ENCODE measurements at places on chromosomes 3 and 15.

DNA sequence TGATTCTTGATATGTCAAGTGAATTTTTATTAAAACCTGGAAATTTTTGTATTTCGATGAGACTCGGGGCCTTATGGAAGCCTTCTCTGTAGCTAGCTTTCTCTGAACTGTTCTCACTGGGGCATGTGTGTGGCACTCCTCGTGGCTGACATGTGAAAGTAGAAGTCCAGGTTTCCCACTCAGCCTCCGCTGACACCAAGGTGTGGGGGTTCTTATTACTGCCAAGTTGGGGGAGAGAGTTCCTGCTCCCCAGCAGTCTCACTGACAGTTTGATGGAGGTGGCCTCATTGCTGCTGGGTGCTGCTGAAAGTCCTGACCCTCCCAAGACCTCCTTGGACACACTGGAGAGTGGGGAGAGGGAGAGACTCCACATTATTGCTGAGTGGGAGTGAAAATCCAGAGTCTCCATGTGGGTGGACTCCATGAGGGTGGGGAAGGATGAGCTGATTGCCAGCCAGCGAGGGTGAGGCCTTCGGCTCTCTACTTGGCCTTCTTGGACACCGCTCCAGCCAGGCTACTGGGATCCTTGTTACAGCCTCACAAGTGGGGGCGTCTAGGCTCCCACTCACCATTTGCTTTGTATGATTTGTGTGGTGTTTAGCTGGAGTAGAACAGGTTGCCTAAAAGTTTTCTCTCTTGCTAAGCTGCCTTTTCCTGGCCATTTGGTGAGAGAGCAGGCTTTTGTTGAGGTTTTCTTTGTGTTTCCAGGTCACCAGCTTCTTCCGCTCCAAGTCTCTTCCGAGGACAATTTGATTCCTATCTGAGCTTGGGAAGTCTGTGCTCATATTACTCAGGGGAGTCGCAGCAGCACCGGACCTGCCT lies 64.1 kb downstream of the LSM3 start:
- DNase-seq, result no peak

- DNase-seq, result peak; percentile 32
Measured at GRCh38 chr3:23949784-23950183, 4.7 kb downstream of the NR1D2 start.

DNA sequence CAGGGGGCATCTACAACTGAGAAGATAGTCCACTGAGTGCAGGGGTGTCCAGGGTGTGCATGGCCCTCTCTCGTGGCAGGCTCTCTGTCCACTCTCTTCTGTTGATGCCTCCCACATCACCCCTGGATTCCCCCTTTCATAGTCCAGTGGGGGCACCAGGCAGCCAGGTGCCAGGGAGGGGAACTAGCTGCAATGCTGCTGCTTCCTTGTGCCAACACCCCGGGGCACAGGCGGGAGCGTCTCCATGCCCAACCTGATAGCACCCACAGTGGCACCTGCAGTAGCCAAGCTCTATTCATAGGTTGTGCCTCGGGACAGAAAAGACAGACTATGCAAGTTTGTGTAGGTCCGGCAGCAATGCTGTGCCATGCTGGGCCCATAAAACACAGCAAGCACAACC lies 11.7 kb downstream of the DUOX2 start:
- DNase-seq, result no peak

DNA sequence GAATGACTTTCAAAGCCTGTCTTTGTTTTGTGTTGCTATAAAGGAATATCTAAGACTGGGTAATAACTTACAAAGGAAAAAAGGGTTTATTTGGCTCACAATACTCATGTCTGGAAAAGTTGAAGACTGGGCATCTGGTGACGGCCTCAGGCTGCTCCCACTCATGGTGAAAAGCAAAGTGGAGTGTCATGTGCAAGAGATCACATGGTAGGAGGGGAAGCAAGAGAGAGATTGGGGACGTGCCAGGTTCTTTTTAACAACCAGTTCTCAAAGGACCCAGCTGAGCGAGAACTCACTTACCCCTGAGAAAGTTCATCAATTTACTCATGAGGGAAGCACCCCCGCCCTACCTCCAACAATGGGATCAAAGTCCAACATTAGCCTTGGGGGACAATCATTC lies 929.4 kb downstream of the ROBO1 start:
- no peak for DNase-seq

GRCh38 chr3:7897655-7898054 lies 604.0 kb upstream of the LMCD1 start:
- DNase-seq, result no peak

DNA sequence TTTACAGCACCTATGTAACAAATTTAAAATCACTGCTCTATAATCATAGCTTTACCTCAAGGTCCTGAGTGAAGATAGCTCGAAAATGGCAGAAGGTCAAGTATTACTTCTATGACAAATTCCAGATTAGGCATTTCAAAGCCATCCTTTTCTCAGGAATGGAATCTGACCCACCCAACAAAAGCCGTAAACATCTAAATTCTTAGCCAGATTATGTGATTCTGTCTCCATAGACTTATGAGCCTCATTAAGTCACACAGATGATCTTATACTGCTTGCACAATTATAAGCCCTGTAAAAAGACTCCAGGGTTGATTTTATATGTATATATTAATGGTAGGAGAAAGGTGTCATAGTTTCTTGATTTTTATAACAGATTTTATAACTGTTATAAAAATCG lies 56.9 kb downstream of the CEP152 start:
- no peak for DNase-seq

DNA sequence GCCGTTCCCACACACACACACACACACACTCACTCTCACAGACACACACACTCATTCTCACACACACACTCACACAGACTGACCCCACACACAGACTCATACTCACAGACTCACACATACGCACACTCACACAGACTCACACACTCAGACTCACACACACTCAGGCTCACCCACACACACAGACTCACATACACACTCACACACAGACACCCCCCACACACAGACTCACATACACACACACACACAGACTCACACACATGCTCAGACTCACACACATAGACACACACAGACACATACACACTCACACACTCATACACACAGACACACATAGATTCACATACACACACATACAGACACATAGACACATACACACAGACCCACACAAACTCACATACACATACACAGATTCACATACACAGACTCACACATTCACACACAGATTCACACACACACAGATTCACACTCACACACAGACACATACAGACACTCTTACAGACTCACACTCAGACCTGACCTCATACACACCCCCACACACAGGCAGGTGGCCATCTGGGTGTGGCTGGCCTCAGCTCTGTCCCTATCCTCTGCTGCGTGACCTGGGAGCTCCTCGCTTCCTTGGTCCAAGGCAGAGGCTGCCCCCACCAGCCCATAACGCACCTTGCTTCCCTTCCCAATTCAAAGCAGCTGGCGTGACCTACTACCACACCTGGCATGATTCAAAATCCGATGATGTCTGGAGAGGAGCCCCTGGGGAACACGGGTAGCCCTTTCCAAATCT lies 1.9 kb downstream of the C3orf22 start:
- DNase-seq, result no peak

- DNase-seq, result no peak
Measured at GRCh38 chr15:92707880-92708551, 52.4 kb upstream of the FAM174B start.

DNA sequence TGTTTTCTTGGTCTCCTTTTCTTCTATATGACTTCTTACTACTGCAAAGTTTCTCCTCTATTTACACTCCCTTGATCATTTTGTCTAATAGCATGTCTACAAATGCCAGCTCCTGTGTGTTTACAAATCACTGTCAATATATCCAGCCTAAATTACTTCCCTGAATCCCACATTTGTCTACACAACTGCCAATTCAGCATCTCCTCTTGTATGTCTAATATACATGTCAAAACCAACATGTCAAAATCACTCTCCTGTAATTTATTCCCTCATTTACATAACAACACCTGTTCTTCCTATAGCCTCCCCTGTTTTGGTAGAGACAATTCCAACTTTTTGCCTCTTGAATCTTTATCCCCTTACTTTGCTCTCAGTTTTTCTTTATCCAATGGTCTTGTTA lies 359.3 kb downstream of the PLOD2 start:
- no peak for DNase-seq

DNA sequence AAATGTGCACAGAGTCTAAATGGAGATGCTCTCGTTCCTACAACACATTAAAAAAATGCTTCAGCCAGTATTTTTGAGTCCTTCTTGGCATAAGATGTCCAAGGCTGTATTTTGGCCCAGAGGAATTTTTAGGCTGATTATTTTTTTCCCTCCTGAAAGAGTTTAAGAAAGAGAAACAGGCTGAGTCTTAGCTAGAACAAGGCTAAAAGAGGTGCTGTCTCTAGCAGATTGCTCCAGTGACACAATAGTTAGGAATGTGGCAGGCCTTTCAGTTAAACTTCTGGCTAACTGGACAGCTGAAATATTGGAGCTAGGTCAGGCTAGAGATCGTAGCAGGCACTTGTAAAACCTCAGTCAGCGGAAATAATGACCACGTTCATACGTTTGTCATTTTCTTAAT lies 271.4 kb upstream of the RARB start:
- peak; percentile 46 for DNase-seq

DNA sequence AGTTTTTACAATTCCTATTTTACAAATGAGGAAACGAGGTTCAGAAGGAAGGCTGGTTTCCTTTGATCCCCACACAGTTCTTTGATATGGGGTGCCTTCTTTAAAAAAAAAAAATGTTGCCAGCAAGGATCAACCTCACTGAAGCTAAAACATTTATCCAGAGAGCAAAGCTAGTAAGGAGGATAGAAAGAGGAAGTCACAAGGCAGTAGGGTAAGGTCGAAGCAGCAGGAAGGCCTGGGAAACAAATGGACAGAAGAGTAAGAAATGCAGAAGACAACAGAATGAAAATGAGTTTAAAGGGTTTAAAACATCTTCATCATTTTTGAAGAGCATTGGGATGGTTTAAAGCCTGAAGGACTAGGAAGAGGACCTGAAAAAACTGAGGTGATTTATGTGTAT lies 30.6 kb upstream of the CP start:
- no peak for DNase-seq

- no peak for DNase-seq
Measured at GRCh38 chr15:86236356-86237110, 156.9 kb downstream of the AGBL1 start.

GRCh38 chr3:21893242-21893641 lies 142.2 kb upstream of the ZNF385D start:
- DNase-seq, result no peak

GRCh38 chr3:114310695-114311094 lies 16.9 kb downstream of the TIGIT start:
- DNase-seq, result no peak

GRCh38 chr3:132090921-132091320 lies 56.1 kb upstream of the CPNE4 start:
- DNase-seq, result no peak

GRCh38 chr15:66773129-66773873 lies 71.3 kb downstream of the SMAD6 start:
- peak; percentile 80 for DNase-seq

- DNase-seq, result no peak
Measured at GRCh38 chr3:123634149-123635051, 49.5 kb upstream of the HACD2 start.

- no peak for DNase-seq
Measured at GRCh38 chr3:95905182-95905581, 909.2 kb upstream of the EPHA6 start.

- DNase-seq, result no peak
Measured at GRCh38 chr3:131907796-131908195, 127.0 kb downstream of the CPNE4 start.

GRCh38 chr15:78424673-78425072 lies 13.3 kb upstream of the IREB2 start:
- no peak for DNase-seq

DNA sequence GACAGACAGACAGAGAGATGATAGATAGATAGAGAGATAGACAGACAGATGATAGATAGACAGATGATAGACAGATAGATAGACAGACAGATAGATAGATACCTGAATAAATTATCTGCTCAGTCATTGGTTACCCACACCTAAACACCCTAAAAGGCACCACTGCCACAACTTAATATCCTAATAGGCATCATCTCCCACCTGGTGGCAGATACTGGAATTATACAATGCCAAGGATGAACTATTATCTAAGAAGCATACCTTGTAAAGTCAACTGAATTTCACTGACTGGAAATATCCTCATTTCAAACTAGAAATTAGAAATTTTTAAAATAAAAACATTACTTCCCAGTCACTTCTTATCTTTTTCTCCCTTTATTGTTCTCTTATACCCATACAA lies 19.4 kb upstream of the ATP8B4 start:
- DNase-seq, result no peak

- DNase-seq, result no peak
Measured at GRCh38 chr3:71463617-71464016, 119.9 kb downstream of the FOXP1 start.

DNA sequence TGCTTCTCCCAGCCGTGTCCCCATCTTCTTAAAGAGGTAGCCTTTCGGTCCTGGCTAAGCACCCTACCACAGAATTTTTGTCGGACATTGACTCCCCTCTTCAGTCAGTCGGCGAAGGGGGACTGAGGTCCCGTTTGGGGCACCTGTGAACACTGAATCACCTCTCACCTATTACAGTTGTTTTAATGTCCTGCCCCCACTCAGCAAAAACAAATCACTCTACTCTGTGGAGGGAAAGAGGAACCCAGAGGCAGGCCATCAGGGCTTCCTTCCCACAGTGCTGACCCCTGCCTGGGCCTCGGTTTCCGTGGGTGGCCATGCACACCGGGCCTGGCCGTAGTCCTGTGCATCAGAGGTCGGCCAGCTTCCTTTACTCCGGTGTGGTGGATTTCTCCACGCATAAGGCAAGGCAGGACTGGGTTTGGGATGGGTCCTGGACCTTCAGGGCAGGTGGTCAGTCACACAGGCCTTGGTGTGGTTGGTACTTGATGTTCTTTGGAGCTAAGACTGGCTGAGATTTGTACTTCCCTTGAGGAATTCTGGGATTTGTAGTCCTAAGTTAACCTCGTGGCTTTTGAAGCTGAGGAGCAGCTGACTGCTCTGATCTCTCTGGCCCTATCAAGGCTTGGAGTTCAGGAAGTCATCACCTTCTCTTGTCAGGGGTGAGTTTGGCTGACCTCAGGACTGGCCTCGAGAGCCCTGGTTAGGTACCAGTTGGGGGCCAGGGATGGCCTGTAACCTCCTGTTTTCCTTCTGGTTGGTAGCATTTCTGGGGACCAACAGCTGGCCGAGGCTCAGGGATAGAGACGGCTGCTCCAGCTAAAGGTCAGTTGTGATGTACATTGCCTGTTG lies 627 bp upstream of the FAM131A start:
- peak; percentile 54 for DNase-seq

GRCh38 chr3:50268703-50269451 lies at the start of gene SEMA3B:
SEMA3B (plus strand) TSS chr3:50269147; CDS start chr3:50269241, 94 bp downstream.
- DNase-seq, result peak; percentile 79

DNA sequence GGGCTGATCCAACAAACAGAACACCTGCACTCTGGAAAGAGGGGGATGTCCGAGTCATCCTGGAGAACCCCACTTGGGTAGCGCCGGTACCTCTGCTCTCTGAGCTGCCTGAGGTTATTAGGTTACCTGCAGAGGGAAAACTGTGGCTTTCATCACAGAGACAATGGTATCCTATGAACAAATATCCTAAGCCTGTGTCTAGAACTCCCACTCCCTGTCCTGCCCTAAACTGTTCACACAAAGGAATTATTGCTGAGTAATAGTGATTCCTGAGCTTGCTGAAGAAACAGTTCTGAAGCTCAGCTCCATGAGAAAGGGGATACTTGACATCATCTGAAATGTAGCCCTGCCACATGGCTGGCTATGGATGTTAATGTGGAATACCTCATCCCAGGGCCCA lies 31.9 kb upstream of the WNT5A start:
- no peak for DNase-seq

- DNase-seq, result no peak
Measured at GRCh38 chr3:104530934-104531333, 835.8 kb upstream of the ALCAM start.

GRCh38 chr3:69081583-69082262 lies 1.6 kb upstream of the UBA3 start:
- DNase-seq, result no peak
